ENCODE measurements at places on chromosomes 12 and 14.

DNA sequence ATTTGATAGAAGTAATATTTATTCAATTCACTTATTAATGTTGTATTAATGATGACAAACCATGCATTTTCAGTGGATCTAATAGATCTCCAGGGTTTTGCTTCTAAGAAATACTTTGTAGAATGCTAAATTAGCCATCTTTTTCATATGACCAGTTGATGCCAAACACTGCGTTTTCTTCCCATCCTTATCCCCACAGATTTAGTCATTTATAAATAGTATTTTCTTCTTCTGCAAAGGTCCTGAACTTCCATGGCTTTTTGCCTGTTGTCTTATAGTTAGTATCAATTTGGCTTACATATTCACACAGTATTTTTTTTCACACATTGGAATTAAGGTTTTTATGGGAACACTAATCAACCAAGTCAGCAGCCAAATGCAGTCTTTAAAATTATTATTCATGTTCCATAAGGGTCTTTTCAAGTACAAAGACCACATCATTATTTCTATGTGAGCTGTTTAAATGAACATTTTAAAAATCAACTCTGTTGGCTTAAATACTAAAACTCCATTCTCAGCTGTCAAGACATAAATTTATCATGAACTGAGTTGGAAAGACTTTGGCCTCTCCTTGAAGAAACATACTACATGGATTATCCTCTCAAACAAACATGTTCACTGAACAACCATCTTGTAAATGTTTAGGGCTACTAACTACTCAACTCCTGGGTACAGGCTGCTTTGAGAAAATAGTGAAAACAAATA, 1278.4 kb upstream of the FLRT2 start:
- DNase-seq = no peak

DNA sequence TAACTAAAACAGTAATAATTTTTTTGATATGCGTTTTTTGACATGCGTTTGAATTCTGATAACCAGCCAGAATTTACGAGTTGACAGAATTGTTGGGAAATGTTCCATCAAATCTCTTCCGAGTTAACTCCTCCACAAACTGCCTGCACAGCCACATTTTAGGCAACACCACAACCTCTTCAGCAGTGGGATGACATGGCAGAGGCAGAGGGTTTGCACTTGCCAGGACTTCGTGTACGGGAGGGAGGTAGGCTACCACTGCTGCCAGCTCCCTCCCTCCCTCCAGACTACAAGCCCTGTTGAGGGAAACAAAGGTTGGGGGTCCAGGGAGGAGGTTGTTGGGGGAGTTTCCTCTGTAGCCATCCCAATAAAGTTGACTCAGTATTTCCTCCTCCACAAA, 14.5 kb upstream of the ACTR6 start:
- DNase-seq = no peak

DNA sequence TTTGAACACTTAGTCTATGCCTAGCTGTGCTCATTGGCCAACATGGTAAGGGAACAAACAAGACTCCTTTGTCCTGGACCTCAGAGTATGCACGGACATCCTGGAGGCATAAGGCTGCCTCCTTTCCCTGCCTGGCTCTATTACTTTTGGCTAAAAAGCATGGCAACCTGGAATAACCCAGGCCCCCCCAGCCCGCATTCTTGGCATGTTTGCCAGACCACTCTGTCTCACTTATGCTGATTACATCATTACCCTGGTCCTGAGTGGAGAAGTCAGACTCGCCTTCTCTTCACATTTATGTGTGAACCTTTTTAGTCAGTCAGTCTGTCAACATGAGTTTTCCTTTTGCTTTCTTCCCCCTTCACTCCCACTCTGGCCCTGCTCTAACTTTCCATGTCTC, 58.0 kb upstream of the ELK3 start:
- DNase-seq = no peak

GRCh38 chr14:62654641-62655040, 390.6 kb downstream of the KCNH5 start:
- no peak for DNase-seq

DNA sequence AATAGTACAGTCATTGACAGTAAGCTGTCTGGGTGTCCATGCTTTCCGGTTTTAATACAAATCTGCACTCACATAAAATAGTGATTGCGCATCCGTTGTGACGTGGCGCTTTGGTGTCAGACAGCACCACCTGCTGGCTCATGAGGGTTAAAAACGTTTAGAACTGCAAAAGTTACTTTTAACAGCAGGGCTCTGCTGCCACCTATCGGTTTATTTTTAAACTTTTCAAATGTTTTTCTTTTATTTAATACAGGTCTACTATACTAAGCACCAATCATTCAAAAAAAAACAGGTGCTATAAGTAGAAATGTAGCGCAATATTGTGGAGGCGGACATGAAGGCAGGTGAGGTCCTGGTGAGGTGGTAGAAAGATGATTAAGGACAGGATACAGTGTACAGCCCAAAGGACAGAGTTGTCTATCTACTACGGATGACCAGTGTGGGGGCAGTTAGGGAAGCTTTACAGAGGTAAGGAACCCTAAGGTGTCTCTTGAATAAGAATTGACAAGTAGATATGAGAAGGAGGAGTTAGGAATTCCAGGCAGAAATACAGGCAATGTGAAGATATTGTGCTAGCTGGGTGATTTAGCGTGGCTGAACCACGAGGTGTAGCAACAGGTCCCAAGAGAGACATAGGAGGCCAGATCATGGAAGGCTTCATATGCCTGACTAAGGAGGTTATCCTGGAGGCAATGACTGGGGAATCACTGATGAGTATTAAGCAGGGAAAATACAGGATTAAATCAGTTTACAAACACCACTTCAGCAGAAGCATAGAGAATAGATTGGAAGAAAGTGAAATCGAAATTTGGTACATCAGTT, 91.5 kb upstream of the PRB2 start:
- DNase-seq = peak; percentile 40

DNA sequence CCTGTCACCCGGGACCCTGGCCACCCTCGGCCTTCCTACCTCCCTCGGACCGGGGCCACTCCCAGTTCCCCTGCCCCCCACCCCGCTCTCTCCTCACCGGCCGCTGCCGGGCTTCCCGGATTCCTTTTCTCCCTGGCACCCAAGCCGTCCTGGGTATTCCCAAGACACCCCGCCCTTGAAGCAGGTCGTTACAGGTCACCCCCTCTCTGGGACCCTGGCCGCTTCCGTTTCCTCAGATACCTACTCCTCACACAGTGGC, 493 bp downstream of the NUMB start:
- no peak for DNase-seq

GRCh38 chr14:58864751-58865513, 227.2 kb downstream of the DACT1 start:
- DNase-seq = no peak

DNA sequence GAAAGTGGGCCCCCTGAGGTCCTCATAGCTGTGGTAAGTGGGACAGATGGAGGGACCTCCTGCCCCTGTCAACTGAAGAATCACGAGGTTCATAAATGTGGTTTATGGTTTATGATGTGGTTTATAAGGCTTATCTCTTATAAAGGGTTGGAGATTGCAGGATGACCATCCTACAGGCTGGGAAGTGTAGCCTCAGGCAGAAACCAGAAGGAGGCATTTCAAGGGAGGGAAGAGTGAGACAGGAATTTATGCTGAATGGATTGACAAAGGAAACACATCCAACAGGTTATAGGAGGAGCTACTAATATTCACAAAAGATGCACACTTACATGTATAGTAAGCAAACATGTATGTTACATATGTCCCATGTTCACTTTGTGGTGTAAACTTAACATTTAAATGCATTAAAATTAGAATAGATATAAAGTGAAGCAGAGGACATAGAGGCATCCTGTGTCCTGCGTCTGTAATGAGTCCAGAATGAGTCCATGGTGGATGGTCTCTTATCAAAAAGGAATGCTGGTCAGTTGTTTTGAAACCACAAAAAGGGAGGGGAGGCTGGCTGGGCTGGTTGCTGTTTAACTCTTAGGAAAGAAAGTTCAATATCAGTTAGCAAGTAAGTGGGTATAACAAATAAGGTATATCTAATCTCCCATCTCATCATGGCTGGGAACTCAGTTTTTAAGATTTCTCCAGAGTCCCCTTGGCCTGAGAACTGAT, 149.0 kb upstream of the RMST start:
- no peak for DNase-seq

GRCh38 chr14:100372357-100373048, 49.4 kb downstream of the SLC25A47 start:
- no peak for DNase-seq

DNA sequence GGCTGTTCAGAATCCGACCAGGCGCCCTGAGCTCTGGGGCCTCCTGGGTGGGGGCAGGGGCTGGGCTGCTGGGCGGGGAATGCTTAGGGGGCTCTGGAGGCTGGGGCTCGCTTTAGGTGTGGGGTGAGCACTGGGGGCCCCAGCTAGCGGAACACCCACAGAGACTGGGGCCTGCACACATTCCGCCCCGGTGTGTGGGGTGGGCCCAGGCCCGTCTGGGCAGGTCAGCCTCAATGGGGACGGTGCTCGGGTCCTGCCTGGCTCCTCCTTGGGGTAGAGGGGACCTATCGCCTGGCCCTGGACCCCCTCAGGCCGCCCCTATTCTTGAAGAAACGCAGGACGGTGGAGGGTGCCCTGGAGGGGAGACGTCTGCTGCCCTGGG, 364.8 kb downstream of the TMEM121 start:
- DNase-seq = no peak

GRCh38 chr14:38127784-38128183, 79.9 kb upstream of the SSTR1 start:
- DNase-seq = no peak

- DNase-seq = no peak
Observed at GRCh38 chr14:74539503-74539902, 45.9 kb downstream of the ISCA2 start.

- no peak for DNase-seq
Observed at GRCh38 chr14:71262441-71262840, 355.2 kb downstream of the PCNX1 start.

DNA sequence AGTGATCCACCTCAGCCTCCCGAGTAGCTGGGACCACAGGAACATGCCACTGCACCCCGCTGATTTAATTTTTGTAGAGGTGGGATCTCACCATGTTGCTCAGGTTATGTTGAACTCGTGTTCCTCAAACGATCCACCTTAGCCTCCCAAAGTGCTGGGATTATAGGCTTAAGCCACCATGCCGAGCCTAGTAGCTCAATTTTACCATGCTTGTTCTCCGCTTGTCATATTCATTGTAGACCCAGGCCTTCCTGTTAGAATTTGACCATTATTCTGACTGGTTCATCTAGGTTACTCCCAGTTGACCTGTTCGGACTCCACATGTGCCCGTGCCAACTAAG, 24.7 kb downstream of the TMBIM6 start:
- no peak for DNase-seq

GRCh38 chr14:81400852-81401251, 728 bp upstream of the STON2 start:
- DNase-seq = no peak

- DNase-seq = no peak
Observed at GRCh38 chr12:24919346-24920001, 29.4 kb downstream of the BCAT1 start.

DNA sequence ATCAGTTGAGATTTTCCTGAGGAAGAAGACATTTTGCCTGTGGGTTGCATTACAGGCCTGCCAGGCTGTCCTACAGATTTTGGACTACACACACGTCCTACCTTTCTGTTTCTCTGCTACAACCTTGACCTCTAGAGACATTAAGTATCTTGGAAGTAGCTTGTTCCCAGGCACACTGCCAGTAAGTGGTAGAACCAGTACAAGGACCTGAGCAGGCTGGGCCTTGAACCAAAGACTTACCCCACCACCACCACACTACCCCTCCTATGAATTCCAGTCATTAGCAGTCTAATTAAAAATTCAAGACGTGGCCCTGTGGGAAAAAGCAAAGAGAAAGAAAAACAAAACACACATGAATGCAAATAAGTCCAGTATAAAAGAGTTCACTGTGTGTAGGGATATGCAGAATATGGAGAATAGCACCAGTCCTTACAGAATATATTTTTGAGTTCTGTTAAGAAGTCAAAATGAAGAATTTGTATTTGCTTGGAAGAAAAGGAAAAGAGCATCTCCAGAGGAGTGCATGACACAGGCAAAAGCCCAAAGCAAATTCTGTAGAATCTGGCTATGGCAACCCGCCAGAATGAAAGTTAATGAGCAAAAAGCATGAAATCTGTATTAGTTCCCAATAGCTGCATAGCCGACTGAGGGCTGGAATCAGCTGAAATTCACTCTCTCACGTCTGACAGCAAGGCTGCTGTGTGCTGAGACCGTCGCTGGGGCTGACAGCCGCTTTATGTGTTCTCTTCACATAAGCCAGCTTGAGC, 74.3 kb upstream of the ST8SIA1 start:
- no peak for DNase-seq

GRCh38 chr14:41457393-41457792, 149.3 kb upstream of the LRFN5 start:
- DNase-seq = no peak

GRCh38 chr14:23694949-23695663, 58.9 kb downstream of the DHRS2 start:
- no peak for DNase-seq

DNA sequence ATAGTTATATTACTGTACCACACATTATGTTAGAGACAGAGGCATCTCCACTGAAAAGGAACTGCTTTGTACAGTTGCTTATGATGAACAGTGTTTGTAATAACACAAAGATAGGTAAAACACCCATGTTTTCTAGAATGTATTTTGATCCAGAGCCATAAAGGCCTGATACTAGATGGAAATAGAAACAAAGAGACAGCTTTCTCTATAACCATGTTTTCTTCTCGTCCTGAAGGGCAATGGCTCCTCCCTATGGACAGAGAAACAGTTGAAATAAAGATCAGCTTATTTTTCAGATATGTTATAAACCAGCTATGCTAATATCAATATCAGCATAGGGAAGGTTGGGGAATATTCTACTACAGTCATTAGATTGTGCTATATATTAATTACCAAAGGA, 109.2 kb downstream of the ATXN7L3B start:
- DNase-seq = no peak

- DNase-seq = no peak
Observed at GRCh38 chr14:47427629-47428028, 247.8 kb downstream of the MDGA2 start.

GRCh38 chr12:108296945-108297344, 42.2 kb downstream of the CMKLR1 start:
- DNase-seq = no peak

DNA sequence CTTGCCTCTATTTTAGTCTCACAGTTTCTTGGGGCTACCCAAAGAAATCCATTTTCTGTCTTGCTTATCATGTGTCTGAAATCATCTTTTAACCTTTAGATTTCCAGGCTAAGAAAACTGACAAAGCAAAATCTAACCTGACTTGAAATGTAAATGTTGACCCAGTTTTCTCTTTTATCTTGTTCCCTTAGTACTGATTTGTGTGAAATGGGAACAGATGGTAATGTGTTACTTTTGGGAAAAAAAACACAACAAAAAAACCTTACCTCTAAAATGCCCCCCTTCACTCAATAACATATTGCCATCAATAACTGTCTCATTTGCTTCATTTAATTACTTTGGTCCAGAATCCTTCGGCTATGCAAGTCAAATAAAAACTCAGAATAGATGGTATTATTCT, 383.2 kb upstream of the DCN start:
- no peak for DNase-seq

GRCh38 chr12:32854097-32854496, 42.5 kb downstream of the PKP2 start:
- no peak for DNase-seq

- DNase-seq = no peak
Observed at GRCh38 chr12:62732861-62733427, 202.0 kb downstream of the PPM1H start.

- no peak for DNase-seq
Observed at GRCh38 chr12:122452701-122453285, 30.3 kb upstream of the CLIP1 start.

GRCh38 chr12:2487278-2487677, 307.5 kb upstream of the FKBP4 start:
- no peak for DNase-seq

GRCh38 chr14:26993556-26993955, 395.7 kb upstream of the NOVA1 start:
- DNase-seq = no peak

All from GM06990 (cell line).